ENCODE measurements at places on chromosomes 12 and 14. TPM values are rescaled to one million over a fixed set of nuclear protein-coding genes. Genes with fewer than 3 reads are reported as not detected.

P2RX2 gene
- not detected for total RNA-seq

PLXNC1 gene
- 0.08 TPM for total RNA-seq

P2RX7 gene
- not detected for total RNA-seq

KRT8 gene
- total RNA-seq = 5,279 TPM

CLEC1B gene
- total RNA-seq = not detected

LRP6 gene
- total RNA-seq = 25.2 TPM

NRXN3 gene
- 1.3 TPM for total RNA-seq

KITLG gene
- total RNA-seq = 21.9 TPM

SDS gene
- 0.31 TPM for total RNA-seq
